Activated naive CD8-positive, alpha-beta T cell treated with anti-CD3 and anti-CD28 coated beads, Interleukin-2, amount 10 ng/mL, durations not matched to agents 7 days and 5 days (primary cell): ENCODE measurements at places on chromosomes 11 and 22. TPM values are rescaled to one million over a fixed set of nuclear protein-coding genes. Genes with fewer than 3 reads are reported as not detected.
A peak's percentile ranks its signal among the peaks of the same experiment; 100 is the strongest.

SSTR3 gene
- 10.1 TPM for total RNA-seq

GRCh38 chr11:61587951-61588727 is 7.3 kb upstream of the SYT7 start:
- DNase-seq: peak; percentile 67

UBXN1 gene
- 135 TPM for total RNA-seq

APOA5 gene
- not detected for total RNA-seq

MMP3 gene
- total RNA-seq: not detected

SMTNL1 gene
- not detected for total RNA-seq

DNA sequence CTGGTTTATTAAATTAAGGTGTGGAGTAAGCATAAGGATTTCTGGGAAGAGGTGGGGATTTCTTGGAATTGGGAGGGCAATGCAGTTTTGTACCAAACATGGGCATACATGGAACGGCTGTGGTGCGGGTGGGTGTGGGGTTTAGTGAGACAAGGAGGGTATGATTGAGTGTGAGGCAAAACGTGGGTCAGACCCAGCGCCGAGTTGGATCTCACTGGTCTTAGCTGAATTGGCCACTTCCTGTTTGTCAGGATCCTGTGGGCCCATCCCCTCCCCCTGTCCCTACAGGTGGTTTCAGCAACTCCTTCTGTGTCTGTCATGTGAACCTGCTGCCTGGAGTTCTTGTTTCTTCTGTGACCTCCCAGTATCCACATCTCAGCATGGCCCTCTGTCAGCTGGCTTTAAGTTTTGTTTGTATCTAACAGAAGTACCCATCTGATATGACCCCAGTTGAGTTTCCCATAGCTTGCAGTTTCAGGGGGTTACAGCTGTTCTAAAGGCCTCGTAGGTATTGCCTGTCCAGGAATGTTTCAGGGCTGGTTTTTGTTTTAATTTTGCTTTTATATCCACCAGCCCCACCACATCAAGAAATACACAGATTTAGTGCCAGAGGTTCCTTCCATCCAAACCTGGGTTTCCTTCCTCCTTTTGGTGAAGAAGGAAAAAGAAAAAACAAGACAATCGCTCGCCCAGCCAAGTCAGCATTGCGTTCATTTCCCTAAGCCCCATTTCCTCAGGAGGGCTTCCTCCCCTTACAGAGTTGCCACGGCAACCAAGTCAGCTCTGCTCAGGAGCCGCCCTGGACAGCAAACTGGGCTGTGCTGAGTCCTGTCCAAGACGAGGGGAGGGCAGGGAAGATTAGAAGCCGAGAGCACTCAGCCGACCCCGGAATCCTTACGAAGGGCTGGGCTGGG is 6.0 kb downstream of the APOL1 start:
- DNase-seq: peak; percentile 42

- no peak for DNase-seq
These were observed 10.4 kb downstream of the TMPRSS6 start for GRCh38 chr22:37098976-37099591.

GRCh38 chr11:122814401-122814800 is 23.9 kb upstream of the CRTAM start:
- DNase-seq: no peak

MS4A3 gene
- not detected for total RNA-seq

DNA sequence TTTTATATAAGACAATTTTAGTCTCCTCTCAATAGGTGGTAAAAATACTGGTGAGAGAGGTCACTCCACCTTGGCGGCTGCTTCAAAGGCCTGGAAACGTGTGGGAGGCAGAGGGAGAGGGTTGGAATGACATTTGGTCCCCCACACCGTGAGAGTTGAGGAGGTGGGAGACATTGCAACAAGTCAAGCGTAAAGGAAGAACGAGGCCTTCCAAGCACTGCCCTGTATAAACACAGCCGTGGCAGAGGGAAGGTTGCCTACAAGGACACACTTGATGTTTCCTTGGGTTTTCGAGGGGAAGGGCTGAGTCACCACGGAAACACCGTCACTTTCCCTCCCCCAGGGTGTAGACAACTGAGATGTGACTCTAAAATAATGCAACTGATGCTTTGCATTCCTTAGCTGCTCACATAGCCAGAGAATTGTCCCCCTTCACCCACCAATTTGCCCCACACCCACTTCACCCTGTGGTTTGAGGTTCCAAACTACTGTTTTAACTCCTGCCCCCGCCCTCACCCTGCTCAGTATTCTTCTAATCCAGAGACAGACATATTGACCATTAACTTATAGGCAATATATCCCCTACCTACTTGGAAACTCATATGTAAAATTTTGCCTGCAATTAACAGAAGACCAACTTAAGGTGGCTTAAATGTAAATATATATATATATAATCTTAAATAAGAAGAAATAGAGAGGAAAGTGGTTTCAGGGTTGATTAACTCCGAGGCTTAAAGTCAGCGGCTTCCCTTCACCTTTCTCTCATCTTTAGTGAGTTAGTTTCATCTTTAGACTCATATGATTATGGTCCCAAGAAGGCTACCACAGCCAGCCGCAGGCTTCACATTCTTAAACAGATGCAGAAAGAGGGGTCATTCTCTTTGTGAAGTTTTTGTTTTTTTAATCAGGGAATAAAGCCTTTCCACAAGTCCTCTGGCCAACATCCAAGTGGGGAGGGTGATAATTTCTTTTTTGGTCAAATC is 54.1 kb upstream of the BDNF start:
- DNase-seq: no peak

DNA sequence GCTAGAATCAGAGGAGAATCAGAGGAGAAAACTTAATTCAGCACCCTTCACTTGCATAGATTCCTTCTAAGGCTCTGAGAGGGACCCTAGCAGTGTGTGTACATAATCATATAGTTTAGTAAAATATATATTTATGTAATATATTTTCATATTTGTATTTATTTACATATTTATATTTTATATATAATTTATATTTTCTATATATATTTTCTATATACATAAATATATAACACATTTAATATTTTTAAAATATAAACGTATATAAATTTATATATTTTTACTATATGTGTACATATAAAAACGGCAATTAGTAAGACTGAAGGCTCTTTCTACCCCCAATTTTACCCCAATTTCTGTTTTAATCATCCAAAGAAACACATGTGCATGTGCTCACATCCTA is 80.3 kb downstream of the NXPE2 start:
- no peak for DNase-seq

- DNase-seq: no peak
These were observed 80.1 kb downstream of the PACS1 start for GRCh38 chr11:66150140-66150539.

DNA sequence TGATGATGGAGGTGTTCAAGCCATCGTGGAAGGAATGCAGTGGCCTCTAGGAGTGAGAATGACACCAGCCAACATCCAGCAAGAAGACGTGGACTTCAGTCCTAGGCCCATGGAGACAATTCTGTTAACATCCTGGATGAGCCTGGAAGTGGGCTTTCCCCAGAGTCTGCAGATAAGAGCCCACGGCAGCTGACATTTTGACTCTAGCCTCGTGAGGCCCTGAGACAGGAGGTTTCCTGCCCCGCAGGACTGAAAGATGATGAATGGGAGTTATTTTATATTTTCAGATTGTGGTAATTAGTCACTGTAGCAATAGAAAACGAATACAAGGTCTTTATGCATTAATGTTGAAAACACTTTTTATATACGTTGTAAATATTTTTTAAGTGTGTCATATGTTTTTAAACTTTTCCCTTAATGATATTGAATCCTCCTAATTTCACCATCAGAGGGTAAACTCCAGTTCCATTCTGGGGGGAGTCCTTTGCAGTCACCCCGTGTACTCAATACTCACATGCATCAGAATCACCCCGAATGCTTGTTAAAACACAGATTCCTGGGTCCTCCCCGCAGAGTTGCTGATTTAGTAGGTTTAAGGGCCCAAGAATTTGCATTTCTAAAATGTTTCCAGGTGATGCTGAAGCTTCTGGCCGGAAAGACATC is 570 bp upstream of the TPCN2 start:
- DNase-seq: no peak

GRCh38 chr11:113091481-113091780 is 130.2 kb downstream of the NCAM1 start:
- no peak for DNase-seq

DNA sequence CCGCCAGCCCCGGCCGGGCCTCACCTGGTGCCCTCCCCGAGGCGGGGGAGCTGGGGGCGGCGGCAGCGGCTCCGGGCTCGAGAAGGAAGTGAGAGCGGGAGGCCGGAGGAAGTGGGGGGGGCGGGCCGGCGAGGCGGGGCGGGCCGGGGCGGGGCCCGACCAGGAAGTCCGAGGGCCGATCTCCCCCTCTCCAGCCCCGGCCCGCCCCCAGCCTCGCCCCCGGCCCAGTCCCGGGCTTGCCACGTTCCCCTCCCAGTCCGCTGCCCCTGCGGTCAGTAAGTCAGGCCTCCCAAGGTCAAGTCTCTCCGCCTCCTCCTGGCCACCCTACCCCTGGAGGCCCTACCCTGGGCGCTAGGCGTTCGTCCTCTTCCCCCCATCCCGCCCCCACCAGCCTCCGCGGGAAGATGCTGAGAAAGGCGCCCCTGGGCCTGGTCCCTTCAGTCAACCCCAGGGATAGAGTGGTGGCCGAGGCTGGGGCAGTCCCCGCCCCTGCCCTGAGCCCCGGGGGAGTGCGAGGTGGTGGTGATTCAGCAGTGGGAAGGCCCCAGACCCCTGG is at the start of gene RHOG:
TSS of gene RHOG (minus strand) at position 90 of the 556 bp plus-strand sequence. CDS start 12,821 bp downstream, outside the sequence.
- peak; percentile 81 for DNase-seq

DNA sequence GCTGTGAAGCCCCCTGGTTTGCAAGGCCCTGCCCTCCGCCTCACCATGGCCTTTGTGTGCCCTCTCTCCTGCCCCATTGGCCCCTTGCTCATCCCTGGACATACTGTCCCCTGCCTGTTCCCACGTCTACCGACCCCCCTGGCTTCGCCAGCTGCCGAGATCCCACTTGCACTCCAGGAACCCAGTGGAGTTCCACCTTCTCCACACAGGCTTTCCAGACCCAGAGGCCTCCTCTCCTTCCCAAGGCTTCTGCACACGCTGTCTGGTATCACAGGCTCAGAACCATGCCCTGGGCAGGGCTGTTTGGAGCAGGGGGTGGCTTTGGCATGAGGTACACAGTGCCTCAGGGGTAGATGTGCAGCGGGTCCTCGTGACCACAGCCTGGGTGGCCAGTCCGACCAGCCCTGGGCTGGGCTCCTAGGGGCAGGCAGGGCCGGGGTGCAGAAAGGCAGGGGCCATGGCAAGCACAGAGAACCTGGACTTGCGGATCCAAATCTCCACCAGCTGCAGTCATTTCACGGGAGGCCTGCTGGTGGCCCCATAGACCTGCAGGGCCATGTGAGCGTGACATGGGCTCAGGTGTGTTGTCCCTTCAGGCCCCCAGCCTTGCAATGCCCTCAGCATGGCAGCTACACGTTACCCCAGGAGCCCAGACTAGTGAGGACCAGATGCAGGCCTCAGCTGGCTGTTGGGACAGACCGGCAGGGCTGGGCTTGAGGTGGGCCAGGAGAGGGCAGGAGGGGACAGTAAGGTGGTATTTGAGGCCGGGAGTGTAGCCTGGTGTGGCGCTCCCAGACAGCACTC is 9.5 kb downstream of the GRK2 start:
- DNase-seq: peak; percentile 55

CRYBB3 gene
- 0.71 TPM for total RNA-seq

- DNase-seq: no peak
These were observed 52.8 kb downstream of the CYTH4 start for GRCh38 chr22:37334859-37335805.

MYEOV gene
- not detected for total RNA-seq

DNA sequence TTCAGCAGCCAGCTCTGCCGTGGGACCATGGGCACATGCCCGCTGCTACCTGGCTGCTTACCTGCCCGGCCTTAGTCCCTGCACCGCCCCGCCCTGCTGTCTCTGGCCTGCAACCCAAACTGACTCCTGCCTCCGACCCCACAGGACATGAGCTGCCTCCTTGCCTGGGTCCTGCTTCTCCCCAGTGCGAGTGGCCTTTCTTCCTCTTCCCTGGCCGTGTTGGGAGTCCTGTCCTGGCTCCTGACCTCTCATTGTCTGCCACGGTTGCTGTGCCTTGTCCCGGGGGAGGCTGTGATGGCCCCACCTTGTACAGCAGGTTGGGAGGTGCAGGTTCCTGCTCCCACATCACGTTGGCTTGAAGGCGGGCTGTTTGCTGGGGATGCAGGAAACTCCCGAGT is 370.0 kb downstream of the TBC1D22A start:
- no peak for DNase-seq

DNA sequence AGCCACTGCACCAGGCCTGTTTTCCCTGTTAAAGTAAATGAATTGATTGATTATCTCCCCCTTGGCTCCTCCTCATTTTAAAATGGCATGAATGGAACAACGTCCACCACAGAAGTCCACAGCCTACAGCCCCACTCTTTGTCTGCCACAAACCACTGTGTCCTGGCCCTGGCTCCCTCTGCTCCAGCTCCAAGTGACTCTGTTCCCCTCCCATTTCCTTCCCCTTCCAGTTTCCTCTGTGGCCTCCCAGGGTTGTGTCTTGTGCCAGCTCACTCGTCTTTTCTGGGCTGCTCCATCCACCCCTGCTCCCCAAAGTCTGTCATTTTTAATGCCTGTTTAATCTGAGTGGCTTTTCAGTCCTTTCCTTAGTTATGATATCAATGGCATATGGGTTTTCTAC is 52.4 kb upstream of the CD5 start:
- DNase-seq: peak; percentile 6

DNA sequence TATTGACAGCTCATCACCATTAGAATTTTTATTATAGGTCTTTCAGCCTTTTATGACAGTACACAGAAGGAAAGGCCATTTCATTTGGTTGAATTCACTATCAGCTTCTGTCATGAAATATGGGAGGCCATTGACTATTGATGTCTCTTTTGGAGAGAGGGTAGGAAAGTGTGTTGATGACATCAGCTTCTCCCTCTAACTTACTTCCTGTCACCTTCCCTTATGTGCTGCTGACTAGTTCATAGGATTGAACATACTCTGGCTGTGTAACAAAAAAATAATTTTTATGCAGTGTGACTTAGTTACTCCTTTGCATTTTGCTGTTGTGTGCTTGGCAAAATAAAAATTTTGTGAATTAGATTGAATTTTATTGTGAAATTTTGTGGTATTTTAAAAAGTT is 769.2 kb downstream of the METTL15 start:
- DNase-seq: no peak

GRCh38 chr11:125886997-125887372 is 483 bp upstream of the HYLS1 start:
- DNase-seq: peak; percentile 73

- DNase-seq: no peak
These were observed 309.8 kb upstream of the CNTN5 start for GRCh38 chr11:98710986-98711385.

- no peak for DNase-seq
These were observed 33.6 kb upstream of the TECTA start for GRCh38 chr11:121067453-121067852.

KRTAP5-2 gene
- not detected for total RNA-seq

RAG2 gene
- not detected for total RNA-seq

GRCh38 chr11:128394431-128395089 is 192.8 kb downstream of the ETS1 start:
- DNase-seq: no peak

TREH gene
- total RNA-seq: not detected
